Stimulated activated CD4-positive, alpha-beta T cell treated with anti-CD3 and anti-CD28 coated beads, Interleukin-1b, Interleukin-23, amount 100 ng/mL, for 24 hours (primary cell): ENCODE measurements at places on chromosomes 3 and 15.

DNA sequence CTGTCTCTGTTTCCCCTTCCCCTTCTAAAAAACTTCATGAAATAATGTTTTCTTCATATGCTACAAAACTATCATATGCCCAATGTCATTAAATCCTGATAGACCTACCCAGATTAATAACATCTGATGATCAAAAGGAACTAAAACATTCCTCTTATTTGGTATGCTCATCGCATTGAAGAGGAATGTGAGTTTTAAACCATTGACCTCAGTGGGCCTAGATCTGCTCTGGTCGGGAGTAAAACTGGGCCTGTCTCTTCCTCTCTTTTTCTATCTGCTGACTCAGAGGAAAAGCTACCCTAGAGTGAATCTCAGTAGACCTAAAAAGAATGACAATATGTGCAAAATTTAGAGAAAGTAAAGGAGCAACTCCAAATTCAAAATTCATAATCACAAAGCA, 275.8 kb downstream of the SATB1 start:
- DNase-seq, result no peak

- DNase-seq, result no peak
Measured at GRCh38 chr3:70951316-70951715, 632.2 kb downstream of the FOXP1 start.

DNA sequence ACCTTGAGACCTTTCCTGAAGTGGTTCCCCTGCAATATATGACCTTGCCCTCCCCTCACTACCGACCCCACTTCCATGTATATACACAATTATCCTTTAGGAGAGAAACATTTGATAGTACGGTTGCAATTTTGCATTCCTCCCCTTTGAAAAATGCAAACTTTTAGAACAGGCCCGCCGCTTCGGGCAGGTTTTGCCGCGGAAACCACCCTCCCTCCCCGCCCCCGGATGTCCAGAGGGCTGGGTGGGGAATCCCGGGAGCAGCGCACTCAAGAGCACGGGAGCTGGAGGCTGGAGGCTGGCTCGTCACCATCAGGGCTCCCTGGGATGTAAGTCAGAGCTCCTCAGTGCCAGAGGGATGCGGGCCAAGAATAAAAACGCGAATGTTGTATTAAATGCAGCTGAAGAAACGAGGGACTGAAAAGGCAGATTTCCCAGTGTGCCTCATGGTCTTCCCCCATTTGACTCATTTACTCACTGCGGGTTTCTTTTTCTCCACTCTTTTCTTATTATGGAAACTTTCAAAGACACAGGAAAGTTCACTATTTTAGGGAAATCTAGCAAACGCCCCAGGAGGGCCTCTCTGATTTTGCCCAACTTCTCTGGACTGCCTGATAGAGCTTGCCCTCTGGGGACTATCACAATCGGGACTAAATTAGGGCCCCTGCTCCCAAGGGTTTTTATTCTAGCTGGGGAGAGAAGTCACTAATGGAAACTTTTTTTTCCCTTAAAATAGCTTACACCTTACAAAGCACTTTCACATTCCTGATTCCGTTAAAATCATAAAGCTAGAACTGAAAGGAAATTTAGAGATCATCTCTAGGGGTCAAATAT, 2.9 kb upstream of the USP3 start:
- DNase-seq, result no peak

DNA sequence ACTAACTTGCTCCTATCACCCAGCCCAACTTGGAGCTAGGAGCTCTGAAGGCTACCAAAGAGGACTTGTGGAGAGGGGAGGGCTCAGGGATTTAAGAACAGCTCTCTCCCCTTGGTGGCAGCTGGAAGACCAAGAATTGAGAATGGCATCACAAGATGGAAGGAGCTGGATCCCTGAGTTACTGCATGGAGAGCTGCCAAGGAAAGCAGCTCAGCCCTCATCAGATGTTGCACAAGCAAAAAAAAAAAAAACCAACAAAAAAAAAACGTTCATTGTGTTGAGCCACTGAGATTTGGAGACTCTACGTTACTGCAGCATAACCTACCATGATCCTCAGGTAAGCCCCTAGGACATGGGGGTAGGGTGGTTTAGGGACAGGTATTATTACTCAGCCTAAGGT, 41.0 kb downstream of the ITGB5 start:
- no peak for DNase-seq

GRCh38 chr15:91216000-91216399, 115.9 kb downstream of the SV2B start:
- DNase-seq, result no peak

DNA sequence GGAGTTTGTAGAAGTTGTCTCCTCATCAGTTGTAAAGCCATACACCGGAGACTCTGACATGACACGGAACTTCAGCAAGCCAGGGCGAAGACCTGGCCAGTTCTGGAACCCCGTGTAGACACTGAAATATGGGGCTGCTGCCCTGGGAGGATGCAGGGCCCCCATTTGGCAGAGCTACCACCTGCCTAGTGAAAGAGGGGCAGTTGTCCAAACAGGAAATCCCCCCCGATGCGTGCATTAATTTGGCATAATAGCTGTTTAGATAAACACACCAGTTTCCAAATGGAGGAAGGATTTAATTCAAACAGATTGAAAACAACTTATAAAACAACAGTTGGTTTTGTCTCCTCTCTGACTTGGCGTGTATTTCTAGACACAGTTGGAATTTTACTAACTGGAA, 357.2 kb downstream of the GABRG3 start:
- DNase-seq, result no peak

DNA sequence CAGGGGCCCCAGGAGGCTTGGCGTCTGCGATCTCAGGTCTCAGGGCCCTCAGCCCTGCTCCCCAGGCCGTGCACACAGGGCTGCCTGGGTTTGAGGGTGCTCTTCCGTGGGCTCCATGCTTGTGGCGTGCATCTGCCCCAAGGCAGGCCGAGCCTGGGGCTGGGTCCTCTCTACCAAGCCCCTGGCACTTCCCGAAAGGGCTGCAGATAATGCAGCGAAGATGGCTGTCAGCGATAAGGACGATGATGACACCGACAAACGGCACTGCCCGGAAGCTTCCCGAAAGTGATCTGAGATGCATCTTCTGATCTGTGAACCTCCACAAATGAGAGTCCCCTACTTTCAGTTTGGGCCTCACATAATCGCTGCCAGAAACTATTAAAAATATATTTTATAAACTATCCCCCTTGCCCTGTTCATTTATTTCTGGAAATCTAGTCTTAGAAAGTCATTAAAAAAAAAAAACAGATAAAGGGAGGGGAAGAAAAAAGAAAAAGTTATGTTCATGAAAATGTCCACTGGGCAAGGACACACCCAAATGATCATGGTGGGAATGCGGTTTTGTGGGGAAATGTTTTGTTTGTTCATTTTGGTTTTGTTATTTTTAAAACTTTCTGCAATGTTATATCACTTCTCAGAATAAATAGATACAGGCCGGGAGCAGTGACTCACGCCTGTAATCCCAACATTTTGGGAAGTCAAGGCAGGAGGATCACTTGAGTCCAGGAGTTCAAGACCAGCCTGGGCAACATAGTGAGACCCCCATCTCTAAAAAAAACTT, 51.5 kb downstream of the RPN1 start:
- DNase-seq, result no peak

DNA sequence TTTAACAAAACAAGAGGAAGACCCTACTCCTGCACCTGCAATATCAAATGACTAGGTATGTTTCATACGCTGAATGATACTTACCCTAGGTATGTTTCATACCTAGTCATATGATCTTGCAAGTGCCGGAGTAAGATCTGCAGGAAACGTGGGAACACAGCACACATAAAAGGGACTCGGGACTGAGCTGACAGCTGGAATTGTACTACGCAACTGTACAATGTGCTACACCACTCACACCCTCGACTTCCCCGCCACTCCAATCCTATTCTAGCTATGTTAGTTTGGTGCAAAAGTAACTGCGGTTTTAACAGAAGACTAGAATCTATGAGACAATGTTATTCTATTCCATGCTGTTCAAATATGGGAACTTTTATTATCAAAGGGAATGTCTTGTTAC, 22.0 kb downstream of the CRBN start:
- no peak for DNase-seq

GRCh38 chr3:49902511-49903345, 945 bp downstream of the MST1R start:
- DNase-seq, result no peak

DNA sequence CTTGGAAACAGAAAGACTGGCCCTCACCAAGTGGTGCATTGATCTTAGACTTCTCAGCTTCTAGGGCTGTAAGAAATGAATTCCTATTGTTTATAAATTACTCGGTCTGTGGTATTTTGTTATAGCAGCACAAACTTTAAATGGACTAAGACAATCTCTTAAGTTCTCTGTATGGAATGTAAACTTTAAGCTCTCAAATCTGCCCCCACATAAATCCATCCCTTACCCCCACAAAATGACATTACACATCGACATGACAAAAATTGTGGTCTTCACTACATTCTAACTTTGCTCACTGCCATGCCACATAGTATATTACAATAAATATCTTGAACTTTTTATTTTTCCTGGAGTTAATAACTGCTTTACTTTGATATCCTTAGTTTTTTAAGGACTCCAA, 121.3 kb downstream of the MYLK start:
- no peak for DNase-seq

GRCh38 chr15:79991826-79992225, 20.8 kb upstream of the BCL2A1 start:
- DNase-seq, result no peak

GRCh38 chr3:99242271-99242670, 340.8 kb upstream of the DCBLD2 start:
- DNase-seq, result no peak

- DNase-seq, result no peak
Measured at GRCh38 chr3:123138839-123139444, 62.8 kb upstream of the SEC22A start.

DNA sequence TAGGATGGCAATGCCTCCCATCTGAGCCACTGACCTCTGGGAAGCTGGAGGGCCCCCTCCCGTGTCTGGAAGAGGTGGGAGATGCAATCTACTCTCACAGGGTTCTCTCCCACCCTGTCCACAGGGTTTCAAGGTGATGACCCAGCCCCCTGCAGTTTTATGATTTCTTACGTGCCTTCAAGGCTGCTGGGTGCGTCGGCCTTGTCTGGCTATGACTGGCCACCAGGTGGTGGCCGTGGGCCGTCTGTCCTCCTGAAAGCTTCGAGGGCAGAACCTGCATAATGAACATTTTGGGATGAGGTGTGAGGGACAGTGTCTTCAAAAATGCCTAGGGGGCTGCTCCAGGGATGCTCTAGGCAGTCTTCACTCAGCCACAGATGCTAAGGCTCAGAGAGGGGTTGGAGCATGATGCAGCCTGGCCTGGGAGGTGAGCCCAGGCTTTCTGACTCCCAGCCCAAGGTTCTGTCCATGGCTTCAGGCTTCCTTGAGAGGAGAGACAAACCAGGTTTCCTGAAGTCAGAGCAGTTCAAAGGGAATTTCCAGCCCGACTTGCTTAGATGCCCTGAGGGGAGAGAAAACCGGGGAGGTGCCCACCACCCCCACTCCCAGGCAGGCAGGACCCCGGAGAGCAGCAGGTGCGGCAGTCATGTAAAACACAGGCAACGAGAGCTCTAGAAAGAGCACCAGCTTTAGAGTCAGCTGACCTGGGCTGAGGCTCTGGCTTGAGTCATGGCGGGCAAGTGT, 18.7 kb downstream of the ISG20 start:
- DNase-seq, result no peak

DNA sequence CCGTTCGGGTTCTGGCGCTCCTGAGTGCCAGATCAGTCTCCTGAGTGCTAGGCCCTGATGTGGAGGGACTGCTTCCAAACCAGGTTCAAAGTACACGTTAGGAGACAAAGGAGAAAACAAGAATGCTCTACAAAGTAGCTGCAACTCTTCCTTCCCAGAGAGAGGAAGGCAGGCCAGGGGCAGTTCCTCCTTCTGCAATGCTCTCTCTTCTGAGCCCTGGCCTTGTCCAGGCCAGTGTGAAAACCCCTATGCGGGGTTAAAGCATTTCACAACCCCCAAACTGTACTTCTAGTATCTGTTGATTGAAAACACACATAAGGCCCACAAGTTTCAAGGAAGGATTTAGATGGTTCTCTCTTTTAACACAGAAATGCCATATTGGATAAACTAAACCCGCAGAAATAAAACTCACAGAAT, 9.7 kb upstream of the CALML4 start:
- no peak for DNase-seq

DNA sequence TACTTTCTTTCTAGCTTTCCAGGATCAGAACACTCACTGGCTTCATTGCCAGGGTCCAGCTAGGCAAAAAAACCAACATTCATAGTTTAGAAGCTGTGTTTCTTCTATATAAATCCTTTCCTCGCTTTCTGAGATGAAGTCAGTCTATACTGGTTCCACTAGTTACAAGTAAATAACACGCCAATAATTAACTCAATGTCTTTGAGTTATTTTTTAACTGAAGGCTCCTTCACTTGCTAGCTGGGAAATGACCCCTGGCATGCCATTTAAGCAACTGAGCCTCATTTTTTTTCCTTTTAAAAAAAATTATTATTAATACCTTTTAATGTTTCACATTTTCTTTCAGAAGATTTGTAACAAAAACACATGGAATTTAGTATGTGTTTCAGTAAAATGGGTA, 2.1 kb upstream of the CCDC174 start:
- no peak for DNase-seq

DNA sequence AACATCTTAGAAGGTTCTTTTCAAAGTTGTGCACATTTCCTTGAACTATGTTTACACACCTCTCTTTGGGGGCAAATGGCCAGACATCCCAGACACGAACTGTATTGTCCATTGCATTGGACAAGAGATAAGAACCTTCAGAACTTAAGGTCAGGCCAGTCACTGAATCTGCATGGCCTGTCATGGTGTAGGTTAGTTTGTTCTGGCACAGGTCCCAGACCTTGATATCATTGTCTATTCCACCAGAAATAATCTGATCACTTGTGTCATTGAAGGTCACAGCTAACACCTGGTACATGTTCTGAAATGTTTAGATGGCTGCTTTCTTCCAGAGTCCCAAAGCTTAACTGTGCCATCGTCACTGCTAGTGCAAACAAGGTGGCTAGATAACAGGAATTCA, 55.7 kb downstream of the KCNAB1 start:
- DNase-seq, result no peak

DNA sequence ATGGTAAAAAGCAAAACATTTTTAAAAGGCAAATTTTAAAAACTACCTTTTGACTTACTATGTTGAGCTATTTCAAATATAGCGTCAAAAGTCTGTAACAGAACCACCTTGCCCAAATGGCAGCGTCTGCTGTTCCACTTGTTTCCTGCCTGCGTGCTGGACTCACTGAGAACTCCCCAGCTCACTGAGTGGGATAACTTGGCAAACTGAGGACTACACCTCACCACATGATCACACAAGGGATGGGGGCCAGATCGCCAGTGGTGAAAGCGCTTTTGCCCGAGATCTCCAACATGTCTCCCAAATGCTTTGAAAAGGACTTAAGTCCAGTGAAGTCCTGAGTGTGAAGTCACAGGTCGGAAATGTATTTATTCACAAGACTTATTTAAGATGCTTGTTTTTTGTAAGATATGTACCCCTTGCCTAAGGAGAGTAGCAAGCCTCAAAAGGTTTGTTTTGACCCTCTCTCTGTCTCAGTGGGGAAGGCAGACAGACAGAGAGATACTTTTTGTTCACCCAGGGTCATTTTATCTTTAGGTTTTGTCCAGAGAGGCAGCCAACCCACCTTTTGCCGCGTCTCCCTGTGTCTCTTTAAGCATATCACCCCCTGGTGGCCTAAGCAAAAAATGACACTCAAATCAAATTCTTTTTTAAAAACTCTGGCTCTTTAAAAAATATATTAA, 192.6 kb downstream of the PDZRN3 start:
- DNase-seq, result no peak

GRCh38 chr3:176769547-176770190, 427.6 kb downstream of the TBL1XR1 start:
- DNase-seq, result no peak
